Activated T-cell treated with anti-CD3 and anti-CD28 coated beads, Interleukin-2, amount 50 U/mL, for 24 hours (primary cell): ENCODE measurements at places on chromosomes 7 and 10.
A peak's percentile ranks its signal among the peaks of the same experiment; 100 is the strongest.

DNA sequence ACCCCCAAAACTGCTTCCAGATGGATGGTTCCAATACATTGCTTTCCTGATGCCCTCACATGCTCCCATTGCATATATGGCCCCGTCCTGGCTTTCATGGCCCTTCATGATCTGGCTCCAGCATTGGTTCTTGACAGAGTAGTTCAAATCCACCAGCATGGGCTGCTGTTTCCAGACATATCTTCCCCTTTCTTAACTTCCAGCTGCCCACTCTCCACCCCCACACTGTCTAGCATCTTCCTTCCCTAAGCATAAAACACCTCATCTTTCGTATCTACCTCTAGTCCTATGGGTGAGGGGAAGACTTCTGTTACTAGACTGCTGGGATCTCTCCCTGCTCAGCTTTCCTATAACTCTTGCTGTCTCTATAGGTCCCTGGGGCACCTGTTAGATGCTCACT, 13.2 kb upstream of the GOLGA7B start:
- DNase-seq, result no peak

GRCh38 chr7:93156884-93157283, 8.7 kb upstream of the SAMD9L start:
- DNase-seq, result no peak

DNA sequence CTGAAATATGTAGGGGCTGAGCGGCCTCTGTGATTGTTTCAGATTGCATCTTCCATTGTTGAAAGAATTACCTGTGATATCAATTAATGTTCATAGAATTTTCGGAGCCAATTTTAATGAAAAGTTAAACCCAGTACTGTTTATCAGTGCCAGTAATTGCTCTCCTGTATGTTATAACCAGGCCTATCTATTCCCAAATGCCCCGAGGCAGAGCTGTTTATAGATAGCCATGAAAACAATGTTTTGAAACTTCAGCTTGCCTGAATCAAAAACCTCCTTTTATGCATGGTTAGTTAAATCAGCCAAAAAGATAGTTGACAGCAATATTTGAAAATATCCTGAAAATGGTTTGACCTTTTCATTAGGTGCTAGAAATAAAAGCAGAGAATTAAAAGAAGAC, 50.1 kb upstream of the HDAC9 start:
- no peak for DNase-seq

GRCh38 chr7:111756687-111757178, 194.4 kb upstream of the IMMP2L start:
- DNase-seq, result no peak

GRCh38 chr10:30940256-30940655, 91.4 kb downstream of the ZNF438 start:
- no peak for DNase-seq

DNA sequence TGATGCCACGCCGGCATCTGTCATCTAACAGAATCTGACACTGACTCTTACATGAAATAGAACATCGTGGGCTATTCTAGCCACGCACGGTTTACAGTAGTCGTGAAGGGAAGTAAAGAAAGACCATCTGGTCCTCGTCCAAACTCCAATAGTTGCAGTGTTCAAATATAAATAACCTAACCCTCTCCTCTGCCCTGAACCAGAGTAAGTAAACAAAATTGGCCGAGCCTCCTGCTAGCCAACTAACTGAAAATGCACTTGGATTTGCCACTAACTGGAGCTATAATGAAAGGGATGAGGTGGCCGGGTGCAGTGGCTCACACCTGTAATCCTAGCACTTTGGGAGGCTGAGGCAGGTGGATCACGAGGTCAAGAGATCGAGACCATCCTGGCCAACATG, 29.5 kb upstream of the ZC3HAV1L start:
- DNase-seq, result no peak

DNA sequence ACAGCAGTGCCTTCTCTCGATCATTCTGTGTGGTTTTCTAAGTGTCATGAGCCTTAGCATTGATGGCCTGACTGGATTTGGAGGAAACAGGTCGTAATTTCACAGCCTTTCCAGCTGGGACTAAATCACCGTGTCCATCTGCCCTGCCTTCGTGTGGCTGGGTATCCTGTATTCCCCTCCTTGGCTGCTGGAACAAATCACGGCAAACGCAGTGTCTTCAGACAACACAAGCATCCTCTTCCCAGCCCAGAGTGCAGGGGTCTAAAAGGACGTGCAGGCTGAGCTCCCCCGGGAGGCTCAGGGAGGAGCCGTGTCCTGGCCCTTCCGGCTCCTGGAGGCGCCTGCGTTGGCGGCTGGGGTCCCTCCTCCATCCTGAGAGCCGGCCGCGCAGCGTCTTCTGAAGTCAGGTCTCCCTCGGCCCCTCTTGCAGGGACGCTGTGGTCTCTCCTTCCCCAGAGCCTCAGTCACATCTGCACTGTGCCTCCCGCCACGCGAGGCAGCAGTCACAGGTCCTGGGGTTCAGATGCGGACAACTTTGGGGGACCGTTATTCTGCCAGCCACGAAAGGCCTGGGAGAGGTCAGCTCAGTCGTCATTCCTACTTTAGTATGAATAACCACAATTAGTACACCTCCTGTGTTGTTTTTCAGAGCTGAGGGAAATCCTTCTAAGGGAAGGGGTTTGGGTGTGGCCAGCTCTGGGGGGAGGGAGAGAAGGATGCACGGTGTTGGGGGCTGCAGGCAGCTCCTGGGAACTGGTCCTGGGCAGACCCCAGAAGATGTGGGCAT, 41.1 kb downstream of the FAM20C start:
- DNase-seq, result no peak

DNA sequence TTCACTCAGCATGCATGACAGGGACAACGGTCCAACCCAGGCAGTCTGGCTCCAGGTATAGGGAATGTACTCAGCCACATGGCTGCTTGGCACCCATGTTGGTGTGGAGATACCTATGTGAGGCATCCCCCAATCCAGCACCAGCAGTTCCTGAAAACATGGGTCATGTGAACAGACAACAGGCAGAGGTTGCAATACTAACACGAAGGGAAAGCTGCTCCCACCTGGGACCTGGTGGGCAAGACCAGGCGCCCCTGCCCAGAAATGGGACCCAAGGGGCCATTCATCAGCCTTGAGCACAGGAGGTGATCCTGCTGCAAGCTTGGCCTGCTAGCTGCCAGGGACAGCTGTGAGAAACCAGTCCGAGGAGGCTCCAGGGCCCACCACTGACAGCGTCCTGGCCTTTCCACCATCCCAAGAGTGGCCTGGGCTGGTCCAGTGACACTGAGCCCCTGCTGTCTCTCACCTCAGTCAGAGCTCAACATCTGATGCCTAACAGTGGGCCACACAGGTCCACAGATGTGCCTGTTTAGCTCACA, 142.3 kb downstream of the ARHGAP22 start:
- DNase-seq, result peak; percentile 25

GRCh38 chr7:22319424-22320403, 37.2 kb downstream of the RAPGEF5 start:
- DNase-seq, result no peak
